ENCODE measurements at places on chromosomes 3 and 15.

GRCh38 chr3:32297366-32297765 is 58.9 kb downstream of the CMTM8 start:
- no peak for DNase-seq

DNA sequence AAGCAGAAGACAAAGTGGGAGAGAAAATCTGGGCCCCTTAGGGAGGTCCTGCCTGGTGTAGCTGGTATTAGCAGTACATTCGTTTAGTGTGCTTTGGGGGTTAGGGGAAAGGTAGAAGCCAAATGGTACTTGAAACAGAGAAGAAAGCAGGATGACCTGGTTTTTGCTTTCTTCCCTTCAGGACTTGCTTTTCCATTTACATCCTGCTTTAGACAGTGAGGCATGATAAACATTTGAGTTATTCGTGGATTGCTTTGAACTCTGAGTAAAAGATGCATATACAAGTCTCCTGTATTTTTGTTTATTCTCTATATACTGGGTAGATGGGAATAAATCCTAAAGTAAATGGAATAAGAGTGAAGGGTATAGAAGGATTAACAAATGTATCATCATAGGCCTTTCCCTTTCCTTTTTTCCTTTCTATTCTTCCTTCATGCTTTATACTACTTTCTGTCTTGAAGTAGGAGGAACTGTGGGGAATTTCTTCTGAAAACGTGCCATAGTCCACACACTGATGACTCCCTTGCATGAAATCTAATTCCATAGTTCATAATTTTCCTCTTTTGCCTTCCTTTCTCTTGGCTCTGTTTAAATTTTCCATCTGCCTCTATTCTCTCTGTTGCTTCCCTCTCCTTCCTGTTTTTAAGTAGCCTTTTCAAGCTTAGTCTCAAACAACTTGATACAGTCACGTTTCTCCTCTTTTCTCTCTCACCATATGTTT is 139.5 kb upstream of the RBMS3 start:
- no peak for DNase-seq

- DNase-seq, result no peak
These were observed 200.5 kb upstream of the LRTM1 start for GRCh38 chr3:55128225-55128823.

DNA sequence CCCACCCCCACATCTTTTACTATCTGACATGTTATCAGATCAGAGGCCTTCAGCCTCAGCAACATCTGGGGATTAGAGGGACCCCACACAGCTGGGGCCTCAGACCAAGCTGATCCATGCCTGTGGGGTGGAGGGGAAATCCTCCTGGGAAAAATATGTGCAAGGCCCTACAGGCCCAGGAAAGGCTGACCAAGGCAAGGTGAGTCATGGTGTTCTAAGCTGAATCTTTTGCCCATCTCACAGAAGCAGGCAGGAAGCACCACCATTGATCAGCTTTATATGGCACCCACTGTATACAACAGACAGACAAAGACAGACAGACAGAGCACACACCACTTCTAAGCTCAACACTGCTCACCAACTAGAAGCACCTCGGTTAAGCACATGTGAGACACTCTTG is 12.4 kb upstream of the PARP6 start:
- no peak for DNase-seq

GRCh38 chr3:18739099-18739433 is 313.9 kb upstream of the SATB1 start:
- no peak for DNase-seq

DNA sequence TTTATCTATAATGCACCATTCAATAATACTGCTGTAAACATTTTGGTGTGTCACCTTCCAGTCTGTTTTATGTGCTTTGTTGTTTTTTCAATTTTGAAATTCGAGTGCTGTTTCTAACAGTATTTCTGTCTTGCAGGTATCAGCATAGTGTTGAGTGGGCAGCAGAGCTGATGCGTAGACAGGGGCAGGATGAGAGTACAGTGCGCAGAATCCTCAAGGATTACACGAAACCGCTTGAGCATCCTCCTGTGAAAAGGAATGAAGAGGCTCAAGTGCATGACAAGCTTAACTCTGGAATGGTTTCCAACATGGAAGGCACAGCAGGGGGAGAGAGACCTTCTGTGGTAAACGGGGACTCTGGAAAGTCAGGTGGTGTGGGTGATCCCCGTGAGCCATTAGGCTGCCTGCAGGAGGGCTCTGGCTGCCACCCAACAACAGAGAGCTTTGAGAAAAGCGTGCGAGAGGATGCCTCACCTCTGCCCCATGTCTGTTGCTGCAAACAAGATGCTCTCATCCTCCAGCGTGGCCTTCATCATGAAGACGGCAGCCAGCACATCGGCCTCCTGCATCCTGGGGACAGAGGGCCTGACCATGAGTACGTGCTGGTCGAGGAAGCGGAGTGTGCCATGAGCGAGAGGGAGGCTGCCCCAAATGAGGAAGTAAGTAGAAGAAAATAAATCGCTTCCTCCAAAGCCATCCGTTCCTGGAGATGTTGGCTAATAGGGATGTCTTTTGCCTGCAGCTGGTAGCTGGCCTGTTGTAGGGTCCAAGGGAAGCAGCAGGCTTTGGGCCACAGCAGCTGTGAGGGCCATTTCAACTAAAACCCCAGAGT is 19.1 kb downstream of the TSEN2 start:
- DNase-seq, result no peak

- DNase-seq, result no peak
These were observed 24.7 kb upstream of the KLHL6 start for GRCh38 chr3:183579967-183580900.

DNA sequence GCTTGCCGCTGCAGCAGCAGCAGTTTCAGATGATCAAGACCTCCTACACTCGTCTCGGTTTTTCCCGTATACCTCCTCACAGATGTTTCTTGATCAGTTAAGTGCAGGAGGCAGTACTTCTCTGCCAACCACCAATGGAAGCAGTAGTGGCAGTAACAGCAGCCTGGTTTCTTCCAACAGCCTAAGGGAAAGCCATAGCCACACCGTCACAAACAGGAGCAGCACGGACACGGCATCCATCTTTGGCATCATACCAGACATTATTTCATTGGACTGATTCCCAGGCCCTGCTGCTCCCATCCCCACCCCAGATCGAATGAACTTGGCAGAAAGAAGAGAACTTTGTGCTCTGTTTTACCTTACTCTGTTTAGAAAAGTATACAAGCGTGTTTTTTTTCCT is 17.6 kb downstream of the CALML4 start:
- no peak for DNase-seq

DNA sequence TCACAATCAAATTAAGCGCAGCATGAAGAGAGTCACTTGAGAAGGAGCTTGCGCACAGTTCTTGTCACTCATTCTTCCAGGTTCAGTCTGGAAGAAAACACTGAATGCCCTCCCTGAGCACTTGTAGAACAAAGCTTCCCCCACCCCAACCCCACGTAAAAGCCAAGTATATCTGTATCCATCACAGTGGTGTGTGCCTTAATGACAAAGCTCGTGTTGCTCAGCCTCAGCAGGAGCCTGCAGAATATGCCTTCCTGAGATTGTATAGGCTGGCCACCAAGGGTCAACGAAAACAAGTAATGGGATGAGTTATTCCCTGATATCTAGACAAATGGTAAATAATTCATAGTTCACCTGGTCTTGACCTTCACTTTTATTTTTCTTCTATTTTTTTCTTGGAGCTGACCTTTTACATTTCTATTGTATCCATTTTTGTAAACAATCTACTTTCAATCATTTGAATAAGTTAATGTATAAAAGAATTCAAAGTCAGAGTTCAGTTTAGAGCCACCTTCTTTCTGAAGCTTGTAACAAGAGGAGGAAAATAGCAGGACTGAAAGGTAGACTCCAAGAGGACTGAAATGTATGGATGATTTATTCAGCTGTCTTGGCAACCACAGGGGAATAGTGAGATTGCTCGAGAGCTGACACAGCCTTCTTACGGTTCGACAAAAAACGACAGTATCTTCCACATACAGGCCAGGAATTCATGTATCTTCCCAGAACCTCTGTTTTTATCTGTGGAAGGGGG is 405.5 kb upstream of the TPM1 start:
- no peak for DNase-seq

- no peak for DNase-seq
These were observed 85.7 kb downstream of the TRIM42 start for GRCh38 chr3:140763532-140763931.

DNA sequence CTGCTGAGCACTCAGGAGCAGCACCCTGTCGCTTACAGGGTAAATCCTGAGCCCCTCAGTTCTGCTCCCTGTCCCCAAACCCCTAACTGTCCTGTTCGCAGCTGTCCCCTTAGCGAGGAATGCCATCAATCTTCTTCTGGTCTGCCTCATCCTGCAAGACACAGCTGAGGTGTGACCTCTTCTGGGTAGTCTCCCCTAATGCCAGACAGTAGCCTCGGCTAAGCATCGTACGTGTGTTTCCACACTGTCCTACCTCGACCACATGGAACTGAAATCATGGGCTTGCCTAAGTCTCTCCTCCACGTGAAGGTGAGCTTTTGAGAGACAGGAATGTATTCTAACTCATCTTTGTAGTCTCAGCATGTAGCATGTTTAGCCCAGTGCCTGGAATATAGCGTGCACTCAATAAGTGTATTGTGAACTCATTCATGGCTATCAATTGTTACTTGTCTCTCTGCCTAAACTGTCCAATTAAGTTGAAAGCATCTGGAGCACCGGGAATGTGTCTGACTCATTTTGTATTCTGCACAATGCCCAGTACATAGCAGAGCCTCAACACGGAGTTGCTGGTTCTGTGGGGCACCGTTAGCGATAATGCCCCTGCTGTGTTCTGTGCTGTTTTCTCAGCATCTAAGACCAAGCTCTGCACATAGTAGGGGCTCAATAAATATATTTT is 90.2 kb downstream of the HES1 start:
- DNase-seq, result no peak

DNA sequence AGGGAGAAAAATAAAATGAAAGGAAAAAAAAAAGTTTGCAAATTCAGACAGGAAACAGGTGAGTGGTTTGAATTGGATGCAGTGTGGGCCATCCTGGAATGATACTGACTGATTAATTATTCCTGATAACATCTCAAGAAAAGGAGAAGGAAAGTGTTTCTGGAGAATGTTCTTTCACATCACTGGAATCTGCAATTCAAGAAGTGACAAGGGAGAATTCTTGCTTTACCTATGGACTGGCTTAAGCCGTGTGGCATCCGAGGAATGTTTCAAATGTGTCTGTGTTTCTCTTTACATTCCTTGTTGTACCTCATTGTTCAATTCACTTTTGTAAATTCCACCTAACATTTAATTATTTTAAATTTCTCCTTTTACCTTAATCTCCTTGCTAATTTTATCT is 465.0 kb downstream of the EPHB1 start:
- no peak for DNase-seq

GRCh38 chr3:79115458-79115857 is 652.3 kb downstream of the ROBO1 start:
- no peak for DNase-seq

GRCh38 chr3:18526667-18527066 is 101.5 kb upstream of the SATB1 start:
- no peak for DNase-seq

- DNase-seq, result no peak
These were observed 154.1 kb downstream of the NUP210 start for GRCh38 chr3:13266005-13266404.

DNA sequence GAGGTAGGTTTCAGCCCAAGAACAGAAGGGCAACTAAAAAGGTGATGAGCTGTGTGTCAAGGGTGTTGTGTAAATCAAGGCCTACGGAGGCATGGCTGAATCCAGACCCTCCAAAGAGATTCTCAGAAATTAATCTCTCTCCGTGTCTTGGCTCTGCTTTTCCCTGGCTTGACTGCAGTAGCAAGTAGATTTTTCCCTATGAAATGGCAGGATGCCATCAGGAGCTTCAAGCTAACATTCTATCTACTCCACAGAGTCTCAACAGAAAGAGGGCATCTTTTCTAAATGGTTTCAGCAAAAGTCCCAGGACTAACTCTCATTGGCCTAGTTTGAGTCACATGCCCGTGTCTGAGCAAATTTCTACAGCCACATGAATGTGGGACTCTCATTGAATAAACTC is 58.3 kb downstream of the LSM3 start:
- DNase-seq, result no peak

DNA sequence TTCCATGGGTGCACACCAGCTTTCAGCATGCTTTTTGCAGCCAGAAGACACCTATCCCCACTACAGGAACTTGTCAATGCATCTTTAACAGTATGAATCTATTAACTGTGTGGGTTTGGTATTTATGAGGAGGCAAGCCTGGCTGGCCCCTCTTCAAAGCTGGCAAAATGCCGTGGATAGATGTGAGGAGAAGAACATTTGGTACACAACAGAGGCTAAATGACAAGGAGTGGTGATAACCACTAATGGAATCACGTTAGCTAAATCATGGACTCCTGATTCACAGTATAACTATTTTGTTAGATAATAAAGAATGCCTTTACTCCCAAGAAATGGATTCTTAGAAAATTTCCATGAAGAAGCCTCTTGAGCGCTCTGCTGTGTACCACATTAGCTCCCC is 187.2 kb downstream of the CLSTN2 start:
- DNase-seq, result no peak

DNA sequence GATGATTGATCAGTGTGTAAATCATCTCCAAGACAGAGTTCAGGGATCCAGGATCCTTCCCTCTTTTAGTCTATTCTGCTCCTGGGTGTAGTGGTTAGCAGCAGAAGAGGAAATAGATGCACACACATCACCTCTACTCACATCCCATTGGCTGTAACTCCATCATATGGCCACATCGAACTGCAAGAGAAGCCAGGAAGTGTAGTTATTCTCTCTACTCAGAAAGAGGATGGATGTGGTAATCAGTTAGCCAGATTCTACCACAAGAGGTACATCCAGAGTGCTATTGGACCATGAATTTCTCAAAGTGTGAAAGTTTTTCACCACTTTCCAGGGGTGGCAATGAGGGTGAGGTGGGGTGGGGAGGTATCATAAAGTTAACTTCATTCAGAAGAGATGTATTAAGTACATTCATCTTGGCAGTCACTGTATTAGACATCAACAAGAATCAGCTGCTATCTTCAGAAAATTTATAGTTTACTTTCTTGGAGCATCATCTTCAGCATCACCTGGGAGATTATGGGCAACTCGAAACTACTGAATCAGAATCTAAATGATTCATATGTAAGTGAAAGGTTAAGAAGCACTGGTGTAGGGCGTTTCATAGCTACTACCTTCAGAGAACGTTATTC is 60.6 kb upstream of the GAP43 start:
- no peak for DNase-seq

- DNase-seq, result no peak
These were observed 225.8 kb downstream of the MYRIP start for GRCh38 chr3:40035177-40035576.

DNA sequence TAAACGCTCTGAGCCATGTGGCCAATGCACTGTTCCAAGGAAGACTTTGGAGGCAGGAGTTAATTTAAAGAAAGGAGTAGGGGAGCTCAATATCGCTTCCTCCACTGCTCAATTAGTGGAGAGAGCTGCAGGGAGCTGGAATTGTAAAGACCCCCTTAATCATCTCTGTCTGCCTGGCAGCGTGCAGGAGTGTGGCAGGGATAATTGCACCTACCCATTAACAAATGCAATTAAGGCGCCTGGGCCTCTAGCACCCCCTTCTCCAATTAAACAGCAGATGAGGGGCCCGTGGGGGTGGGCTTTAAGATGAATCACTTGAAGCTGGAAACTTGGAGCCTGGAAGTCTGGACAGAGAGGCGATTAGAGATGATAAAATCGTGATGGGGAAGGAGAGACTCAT is 61.7 kb upstream of the GLCE start:
- no peak for DNase-seq

Data from thymus (tissue), 14 donors.